Ecto neural progenitor cell (in vitro differentiated cells): ENCODE measurements at places on chromosomes 2 and 18.

- no peak for DNase-seq
These were observed 86.9 kb downstream of the SLC25A12 start for GRCh38 chr2:171807119-171807518.

DNA sequence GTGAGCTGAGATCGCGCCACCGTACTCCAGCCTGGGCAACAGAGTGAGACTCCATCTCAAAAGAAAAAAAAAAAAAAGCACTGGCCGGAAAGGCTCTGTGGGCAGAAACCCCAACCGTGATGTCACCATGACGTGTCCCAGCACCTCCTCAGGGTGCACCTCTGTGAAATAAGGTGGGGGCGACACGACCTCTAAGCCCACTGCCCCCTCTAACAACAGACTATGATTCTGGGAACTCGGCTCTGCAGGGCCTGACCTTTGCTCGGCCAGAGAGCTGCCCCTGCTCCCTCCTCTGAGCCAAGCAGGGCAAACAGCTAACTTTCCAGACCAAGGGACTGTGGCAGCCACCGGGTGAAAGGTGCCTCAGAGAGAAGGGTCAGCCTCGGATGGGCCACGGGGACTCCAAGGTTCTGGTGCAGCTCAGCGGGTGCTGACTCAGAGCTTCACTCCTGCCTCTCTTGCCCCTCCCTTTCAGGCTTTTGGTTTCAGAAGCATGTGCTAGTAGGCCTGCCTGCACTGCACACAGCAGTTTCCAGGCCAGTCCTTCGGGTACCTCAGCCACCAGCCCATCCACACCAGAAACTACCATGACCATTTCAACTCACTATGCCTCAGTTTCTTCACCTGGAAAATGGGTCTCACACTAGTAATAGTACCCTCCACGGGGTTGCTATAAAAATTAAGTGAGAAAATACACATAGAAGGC, 8.0 kb downstream of the TMBIM1 start:
- DNase-seq: no peak

- no peak for DNase-seq
These were observed 6.6 kb upstream of the ATRAID start for GRCh38 chr2:27205206-27205605.

- no peak for DNase-seq
These were observed 1245.5 kb upstream of the FAM98A start for GRCh38 chr2:34844629-34845028.

DNA sequence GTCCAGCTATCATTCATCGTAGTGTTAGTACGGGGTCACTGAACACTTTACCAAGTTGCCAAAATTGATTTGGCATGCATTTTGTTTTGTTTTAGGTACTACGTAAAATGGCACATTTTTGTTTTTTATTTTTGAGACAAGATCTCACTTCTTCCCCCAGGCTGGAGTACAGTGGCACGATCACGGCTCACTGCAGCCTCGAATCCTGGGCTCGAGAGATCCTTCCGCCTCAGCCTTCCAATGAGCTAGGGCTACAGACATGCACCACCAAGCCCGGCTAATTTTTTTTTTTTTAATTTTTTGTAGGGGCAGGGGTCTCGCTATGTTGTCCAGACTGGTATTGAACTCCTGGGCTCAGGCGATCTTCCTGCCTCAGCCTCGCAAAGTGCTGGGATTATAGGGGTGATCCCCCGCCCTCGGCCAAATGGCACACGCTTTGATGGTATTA, 786 bp downstream of the TAF1B start:
- DNase-seq: no peak

DNA sequence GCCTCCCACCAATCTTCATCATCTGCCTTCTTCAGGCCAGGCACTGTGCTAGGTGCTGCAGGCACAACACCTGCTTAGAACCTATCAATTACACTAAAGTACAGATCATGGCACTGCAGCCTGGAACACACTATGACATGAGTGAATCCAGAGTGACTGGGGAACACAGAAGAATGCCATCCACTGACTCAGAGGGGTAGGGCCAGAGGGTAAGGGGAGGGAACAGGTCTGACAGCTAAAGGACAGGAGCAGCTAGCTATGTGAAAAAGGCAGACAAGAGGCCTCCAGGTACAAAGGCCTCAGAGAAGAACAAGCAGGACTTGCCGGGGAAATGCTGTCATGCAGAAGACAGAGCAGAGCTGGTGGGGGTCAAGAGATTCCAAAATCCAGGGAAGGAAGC, 53.3 kb upstream of the ACAA2 start:
- DNase-seq: no peak

DNA sequence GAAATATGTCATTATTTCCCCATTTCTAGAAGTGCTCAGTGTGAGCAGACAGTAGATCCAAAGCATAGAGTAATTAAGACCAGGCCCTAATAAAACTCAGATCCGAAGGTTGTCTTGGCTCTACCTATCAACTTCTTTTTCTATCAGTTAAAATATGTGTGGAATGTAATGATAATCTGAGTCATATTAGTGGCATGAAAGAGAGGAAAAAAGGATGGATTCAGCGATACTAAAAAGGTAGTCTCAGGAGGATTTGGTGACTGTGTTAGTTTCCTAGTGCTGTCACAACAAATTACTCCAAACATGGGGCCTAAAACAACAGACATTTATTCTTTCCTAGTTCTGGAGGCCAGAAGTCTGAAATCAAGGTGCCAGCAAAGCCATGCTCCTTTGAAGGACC, 103.7 kb upstream of the NABP1 start:
- no peak for DNase-seq

DNA sequence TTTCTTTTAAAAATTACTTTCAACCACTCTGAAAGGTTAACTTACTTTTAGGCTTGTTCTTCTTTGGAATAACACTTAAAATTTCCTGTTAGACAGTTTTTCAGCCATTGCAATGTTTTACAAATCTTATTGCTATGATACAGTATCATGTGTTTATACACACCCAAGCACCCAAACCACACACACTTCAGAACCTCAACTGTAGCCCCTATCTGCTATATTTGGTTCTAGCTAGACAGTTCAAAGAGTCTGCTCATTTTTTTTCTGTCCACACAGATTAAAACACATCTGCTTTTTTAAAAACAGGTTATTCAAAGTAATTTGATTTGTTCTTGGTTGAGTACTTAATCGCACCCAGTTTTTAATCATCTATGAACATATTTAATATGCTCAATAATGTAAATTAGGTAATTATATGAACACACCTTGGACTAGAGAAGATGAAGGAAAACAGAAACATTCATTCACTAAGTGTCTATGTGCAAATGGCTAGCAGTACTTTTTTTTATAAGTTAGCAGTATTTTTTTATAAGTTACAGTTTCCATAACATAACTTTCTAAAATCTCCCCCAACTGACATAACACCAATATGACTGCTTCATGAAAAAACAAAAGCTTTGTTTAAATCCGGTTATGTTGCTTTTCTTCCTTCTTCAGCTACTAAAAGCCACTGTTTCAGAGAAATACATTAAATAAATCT, 17.6 kb downstream of the FBXO11 start:
- no peak for DNase-seq

GRCh38 chr2:88852753-88853402, 161.4 kb downstream of the RPIA start:
- no peak for DNase-seq

- no peak for DNase-seq
These were observed 145.8 kb downstream of the AGPS start for GRCh38 chr2:177538323-177538722.

DNA sequence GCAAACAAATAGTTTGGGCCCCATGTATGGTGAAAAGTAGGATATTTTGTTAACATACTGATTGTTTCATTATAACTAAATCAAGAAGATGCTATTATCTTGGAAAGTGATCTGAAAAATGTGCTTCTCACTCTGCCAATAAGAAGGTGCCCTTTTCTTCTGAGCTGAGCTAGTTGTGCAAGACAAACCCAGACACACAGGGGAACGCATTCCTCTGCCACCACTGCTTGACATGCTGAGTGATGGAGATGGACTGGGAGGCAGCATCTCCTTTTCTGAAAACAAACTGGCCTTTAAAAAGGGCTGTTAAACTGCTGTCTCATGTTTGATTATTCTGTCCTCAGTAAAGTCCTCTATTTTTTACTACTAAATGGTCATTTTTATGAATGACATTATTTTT, 1989.9 kb upstream of the CELF4 start:
- DNase-seq: no peak

DNA sequence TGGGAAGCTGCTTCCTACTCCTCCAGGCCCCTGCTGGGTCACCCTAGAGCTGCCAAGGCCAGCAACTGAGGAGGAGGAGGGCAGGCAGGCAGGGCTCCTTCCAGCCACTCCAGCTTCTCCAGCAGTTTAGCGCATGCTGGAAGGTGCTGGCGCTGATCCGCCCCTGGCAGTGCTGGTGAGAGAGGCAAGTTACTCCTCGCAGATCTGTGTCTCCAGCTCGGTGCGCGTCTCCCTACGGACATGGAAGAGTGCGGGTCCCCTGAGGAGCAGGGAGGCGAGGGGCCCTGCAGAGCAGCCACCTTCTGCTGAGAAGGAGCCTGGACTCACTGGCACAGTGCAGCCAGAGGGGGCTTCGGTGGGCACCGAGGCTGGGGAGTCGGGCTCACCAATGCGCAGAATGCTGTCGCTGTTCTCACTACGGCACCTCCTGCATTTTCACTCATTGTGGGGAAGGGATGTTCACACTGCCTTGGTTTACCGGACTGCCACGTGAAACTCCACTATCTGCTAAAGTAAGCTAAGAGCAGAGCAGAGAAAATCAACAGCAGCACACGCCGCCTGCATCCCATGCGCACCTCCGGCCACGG, 206.0 kb downstream of the HDAC4 start:
- DNase-seq: peak; percentile 41

DNA sequence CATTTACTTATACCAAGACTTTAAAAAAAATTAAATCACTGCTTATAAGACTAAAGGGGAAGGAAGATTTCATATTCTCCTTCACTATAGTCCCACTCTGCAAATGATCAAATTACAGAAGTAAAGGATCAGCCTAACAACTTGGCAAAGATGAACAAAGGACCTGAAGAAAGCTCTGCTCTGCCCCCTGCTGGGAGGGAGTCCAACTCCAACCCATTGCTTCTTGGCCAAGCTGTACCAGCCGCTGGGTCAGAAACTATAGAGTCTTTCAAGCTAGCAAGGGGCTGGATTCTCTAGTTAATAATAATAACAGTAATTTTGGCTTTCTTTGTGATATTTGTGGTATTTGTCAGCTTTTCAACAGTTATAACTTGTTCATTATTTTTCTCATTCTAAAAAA, 927.0 kb upstream of the CRIM1 start:
- no peak for DNase-seq

DNA sequence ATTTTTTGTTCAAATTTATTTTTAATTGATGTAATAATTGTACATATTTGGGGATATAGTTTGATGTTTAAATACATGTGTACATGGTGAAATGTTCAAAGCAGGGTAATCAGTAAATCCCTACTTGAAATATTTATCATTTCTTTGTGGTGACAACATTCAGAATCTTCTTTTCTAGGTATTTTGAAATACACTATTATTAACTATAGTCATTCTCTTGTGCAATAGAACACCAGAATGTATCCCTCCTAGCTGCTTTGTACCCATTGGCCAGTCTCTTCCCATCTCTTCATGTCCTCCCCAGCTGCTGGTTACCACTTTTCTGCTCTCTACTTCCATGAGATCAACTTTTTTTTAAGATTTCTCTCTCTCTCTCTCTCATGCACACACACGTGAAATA, 126.5 kb downstream of the ZNF407 start:
- no peak for DNase-seq

- DNase-seq: no peak
These were observed 168.7 kb upstream of the GULP1 start for GRCh38 chr2:188122985-188123384.
